GM03348 (cell line): ENCODE measurements at places on chromosomes 2 and 18.

DNA sequence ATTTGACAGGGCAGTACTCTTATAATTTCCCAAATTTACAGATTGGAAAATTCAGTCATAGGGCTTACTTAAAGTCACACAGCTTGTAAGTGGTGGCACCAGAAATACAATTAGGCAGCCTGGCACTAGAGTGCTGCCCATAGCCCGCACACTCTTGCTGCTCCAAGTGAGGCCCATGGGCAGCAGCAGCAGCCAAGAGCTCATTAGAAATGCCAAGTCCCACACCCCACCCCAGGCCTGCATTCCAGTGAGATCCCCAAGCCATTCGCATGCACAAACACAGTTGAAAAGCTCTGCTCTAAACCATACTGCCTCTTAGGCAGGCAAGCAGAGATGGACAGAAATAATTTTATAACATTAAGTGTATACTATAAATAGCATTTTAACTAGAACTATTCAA, 379.3 kb upstream of the PKDCC start:
- no peak for DNase-seq

DNA sequence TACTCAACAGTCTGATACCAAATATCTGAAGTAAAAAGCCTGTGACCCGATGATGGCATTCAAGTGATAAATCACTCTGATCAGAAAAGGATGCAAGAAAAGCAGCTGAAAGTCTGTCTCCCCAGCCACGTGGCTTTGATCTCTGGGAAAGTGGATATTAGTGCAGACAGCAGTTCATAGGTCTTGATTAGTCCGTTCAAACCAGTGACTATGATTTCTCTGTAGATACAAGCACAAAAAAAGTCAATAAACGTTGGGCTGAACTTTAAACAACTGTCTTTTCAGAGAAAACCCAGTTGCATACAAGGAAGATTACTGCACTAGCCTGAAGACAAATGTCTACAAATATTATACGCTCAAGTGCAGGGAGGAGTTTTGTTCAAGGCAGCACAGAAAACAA, 107.7 kb upstream of the CDC42EP3 start:
- no peak for DNase-seq

- no peak for DNase-seq
Measured at GRCh38 chr2:147003081-147003480, 841.7 kb upstream of the ACVR2A start.

DNA sequence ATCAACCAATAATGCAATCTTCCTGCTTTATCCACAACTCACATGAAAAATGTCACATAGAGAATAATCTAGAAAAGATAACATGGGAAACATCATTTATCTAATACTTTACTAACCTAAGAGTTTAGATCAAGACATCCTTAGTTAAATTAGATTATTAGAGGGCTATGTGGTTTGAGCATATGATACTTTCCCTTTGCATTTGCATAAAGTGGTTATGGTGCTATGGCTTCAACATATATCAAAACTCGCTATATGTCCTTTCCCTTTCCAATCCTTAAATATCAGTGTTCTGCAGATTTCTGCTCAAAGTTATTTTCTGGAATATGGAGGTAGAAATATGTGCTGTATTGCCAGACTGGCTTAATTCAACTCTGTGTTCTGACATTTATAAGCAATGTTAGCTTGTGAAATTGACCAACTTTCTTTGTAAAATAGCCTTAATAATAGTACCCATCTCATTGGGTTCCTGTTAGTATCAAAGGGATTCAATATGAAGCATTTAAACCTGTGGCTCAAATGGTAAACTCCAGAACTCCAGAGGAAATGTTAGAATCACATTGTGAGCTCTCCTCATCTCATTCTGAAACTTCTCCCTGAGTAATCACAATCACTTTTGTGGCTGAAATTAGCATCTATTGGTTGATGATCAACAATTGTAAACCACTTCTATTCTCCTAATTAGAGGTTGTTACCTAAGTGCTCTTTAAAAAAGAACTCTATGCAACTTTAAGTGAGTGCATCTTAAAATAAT, 1089.9 kb upstream of the SLC39A10 start:
- no peak for DNase-seq

GRCh38 chr2:157898591-157898996, 22.5 kb upstream of the ACVR1 start:
- DNase-seq, result peak; percentile 69

DNA sequence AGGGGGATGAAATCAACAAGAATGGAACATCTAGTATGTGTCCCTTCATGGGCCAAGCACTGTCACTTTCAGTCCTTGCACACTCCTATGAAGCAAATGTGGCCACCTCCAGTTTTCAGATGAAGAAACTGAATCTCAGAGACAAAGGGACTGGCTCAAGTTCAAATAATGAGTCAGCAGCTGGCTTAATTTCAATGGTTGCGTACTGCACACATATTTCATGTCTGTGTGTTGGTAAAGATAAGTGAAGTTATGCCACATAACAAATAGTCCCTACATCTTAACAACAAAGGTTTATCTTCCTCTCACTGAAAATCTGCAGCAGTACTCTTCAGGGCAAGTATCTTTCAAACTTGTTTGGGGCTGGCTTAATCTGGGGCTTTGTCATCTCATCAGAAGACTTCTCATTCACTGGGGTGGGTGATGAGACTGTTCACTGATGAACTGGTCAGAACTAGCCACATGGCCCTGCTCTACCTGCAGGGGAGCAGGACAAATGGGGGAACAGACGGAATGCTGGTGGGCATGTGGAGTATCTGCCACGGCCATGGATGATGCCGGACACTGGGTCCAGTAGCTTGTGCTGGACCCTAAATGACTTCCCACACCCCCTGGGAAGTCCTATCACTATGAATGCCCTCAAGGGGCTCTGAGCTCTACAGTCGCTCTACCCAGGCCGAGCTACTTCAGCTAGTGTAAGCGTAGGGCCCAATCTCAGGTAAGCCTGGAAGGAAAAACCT, 263.2 kb downstream of the CYP26B1 start:
- DNase-seq, result no peak

- no peak for DNase-seq
Measured at GRCh38 chr2:241094172-241094571, 7.9 kb downstream of the MTERF4 start.

DNA sequence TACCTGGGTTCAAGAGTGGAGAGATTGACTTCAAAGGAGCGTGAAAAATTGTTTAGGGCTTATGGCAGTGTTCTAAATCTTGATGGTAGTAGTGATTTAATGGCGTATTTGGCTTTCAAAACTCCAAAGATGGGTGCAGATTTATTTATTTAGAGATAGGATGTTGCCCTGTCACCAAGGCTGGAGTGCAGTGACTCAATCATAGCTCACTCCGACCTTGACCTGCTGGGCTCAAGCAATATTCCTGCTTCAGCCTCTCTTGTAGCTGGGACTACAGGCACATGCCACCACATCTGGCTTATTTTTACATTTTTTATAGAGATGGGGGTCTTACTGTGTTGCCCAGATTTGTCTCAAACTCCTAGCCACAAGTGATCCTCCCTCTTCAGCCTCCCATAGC, 52.5 kb downstream of the FAM117B start:
- no peak for DNase-seq

DNA sequence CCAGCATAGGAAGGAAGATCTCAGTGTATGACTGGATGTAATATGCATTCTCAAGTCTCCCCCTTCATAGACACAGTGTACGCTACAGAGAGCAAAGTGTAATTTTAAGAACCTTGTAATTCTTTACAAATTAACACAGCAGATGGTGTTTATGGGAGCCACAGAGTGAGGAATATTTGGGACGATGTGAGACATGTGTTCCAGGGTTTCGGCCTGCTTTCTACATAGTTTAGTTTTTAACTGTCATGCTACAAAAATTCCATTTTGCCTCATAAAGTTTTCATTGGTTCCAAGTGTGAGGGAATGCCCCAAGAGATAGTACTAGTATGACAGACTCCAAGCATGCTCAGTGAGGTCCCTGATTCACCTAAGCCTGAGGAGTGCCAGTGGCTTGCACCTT, 76.2 kb upstream of the LRRTM1 start:
- DNase-seq, result peak; percentile 49

DNA sequence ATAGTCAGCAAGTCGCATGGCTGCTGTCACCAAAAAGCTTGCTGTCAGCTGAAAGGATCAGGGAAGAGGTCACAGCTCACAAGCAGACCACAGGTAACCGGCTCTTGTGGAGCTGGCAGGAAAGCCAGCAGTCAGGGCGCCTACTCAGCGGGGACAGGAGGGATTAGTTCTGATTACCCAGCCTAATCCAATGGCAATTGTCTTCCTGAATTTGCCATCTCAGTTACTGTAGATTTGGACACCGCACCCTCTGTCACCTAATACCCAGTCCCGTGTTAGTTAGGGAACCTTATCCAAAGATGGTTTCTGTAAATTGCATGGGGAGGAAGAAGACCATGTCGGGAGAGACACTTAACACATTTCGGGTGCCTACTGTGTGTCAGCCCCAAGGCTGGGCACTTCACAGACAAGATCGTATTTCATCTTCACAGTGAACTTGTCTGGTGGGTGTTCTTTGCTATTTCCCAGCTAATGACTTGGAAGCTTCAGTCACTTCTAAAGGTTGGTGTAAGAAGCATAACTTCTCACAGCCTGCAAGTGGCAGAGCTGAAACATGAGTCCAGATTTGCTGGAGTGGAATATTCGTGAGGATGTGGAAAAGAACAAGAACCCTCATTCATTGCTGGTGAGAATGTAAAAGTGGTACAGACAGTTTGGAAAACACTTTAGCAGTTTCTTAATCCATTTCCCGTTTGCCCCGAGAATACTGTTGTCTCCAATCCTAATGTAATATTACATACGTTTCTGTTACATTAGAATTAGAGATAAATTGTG, 9.9 kb downstream of the ALPK2 start:
- DNase-seq, result no peak

- DNase-seq, result no peak
Measured at GRCh38 chr18:80192653-80193385, 54.5 kb downstream of the PARD6G start.

DNA sequence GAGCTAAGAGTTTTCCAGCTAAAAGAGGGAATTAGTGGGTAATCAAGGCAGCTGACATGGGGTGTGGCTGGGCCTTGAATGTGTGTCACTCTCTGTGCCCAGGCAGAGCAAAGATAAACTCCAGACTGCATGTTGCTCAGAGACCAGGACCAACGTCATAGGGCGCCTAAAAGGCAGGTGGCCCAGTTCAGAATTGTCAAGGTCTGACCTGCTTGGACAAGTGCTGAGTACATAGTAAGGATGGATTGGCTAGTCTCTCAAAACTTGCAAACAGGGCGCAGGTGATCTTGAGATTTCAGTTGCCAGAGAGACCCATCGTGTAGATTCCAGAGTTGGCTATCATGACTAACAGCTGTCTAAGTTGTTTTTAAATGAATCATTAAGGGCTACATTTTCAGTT, 19.0 kb downstream of the CLUL1 start:
- no peak for DNase-seq

DNA sequence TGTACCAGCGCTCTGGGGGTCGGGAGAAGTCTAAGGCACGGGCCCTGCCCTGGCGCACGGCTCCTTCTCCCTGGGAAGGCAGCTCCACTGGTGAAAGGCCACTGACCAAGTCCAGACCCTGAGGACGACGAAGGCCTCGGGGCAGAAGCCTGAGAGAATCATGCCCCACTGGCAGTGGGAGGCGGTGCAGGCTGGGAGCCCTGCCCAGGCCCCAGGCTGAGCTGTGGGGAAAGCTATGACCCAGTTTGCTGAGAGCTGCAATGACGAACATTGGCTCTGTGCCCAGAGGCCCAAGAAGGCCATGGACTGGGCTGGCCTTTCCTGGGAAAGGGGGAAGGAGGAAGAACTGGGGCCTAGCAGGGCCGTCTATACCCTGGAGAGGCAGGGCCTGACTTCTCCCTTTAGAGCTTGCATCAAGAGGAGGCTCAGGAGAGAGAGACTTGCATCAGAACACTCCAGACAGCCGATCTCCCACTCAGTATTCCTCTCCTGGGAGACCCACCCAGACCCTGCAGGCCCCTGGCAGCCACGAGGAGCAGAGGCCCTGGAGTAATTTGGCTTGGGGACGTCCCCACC, 32.9 kb downstream of the HS1BP3 start:
- peak; percentile 97 for DNase-seq

GRCh38 chr2:159875083-159875482, 77.1 kb upstream of the CD302 start:
- no peak for DNase-seq

DNA sequence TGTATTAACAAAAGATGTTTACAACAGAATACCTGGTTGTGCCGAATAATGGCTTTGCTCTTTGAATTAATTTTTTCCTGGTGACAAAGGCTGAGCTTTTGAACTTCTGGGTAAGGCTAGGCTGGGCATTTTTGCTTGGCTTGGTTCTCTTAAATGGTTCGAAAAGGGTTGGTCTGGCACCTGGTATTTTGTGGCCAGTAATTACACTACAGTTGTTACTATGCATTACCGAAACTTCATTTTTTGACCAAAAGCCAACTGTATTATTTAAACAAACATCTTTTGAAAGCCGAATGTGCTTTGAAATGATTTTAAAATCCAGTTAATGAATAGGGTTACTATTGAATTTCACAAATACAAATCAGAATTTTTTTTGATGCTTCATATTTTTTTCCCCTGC, 19.4 kb upstream of the NFE2L2 start:
- no peak for DNase-seq

- no peak for DNase-seq
Measured at GRCh38 chr2:18238209-18238608, 322.2 kb downstream of the RDH14 start.

DNA sequence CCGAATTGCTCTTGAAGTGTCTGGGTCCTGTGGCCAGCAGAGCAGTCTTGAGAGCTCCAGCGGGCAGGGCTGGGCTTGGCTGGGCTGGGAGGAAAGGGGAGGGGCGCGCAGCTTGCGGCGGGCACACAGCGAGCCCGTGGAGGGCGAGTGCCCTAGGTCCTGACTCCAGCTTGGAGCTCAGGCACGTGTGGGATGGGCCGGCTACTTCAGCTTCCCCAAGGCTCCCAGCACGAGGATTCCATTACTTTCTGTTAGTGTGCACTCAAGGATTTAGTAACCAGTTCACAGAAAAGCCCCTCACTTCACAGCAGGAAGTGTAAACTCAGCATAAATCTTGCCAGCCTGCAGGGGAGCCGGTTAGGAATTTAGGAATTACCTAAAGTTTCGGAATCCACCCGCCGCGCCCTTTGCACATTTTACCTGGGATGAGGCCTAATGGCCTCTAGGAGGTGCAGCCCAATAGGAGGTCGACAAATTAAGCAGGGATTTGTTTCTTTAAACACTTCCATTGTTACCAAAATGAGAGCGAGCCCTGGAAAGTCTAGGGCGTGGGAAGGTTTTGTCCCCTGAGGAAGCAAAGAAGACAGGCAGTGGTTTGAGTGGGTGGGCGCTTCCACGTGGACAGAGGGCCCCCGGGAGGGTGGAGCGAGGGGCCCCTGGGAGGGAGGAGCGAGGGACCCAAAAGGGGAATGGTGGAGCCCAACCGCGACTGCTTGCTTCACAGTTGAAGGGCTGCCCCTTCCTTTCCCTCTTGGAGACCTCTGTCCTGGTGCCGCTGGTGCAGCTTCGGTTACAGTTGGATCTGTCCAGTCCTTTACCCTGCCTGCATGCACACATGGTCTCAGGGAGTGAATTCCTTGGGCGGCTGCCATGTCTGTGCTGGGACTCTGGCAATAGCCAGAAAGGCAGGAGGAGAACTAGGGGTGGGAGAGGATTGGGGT, 93.3 kb downstream of the CTAGE1 start:
- peak; percentile 51 for DNase-seq
